Calu3 (cell line): ENCODE measurements at places on chromosomes 3 and 15. TPM values are rescaled to one million over a fixed set of nuclear protein-coding genes. Genes with fewer than 3 reads are reported as not detected.

DNA sequence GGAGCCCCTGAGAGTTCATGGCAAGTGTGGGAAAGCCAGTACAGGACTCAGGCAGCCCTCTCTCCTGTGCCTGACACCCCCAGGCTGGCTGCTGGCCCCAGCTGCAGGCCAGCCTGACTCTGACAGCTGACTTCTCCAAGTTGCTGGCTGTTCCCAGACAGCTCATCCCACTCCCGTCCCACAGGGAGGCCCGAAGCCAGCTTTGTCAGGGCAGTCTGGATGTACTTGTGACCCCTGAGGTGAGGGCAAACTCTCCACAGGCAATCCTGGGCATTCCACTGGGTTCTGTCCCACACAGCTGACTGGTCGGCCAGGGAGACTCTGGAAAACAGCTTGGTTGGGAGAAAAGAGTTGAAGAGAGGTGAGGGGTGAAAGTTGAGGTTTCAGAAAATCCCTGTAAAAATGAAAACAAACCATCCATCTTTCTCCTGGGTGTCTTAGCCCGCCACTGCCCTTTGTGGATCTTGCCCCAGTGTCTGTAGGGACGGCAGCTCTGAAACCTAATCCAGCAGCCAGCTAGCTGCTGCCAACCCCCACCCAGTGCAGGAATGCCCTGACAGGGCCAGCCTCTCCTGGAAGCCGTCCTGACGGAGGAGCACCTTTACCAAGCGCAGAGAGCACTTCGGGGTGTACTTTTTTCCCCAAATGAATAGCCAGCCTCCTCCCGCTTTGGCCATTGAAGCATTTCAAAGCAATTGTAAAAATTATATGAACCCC is 87.9 kb downstream of the DNAJB8 start:
- H3K27me3 ChIP-seq: no peaks in the 10 kb centered on the region
- H3K36me3 ChIP-seq: peaks cover 7% of the 10 kb centered on the region
- no peak overlapping the region for H3K4me3 ChIP-seq
- no peak overlapping the region for H3K27ac ChIP-seq

DNA sequence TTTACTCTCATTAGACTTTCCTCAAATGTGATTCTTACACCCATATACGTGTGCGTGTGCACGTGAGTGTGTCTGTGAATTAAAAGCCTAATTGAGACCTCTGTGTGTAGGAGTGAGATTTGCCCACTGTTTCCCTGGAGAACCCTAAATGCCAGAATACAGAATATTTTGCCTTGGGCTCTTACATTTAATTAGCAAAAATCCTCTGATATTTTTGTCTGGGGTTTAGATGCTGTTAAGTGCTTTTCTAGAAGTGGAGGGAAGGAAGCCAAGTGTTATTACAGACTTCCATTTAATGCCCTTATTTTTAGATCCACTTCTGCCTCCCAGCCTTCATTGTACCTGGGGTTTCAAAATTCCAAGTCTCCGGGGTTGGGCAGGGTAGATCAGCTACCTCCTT is 17.8 kb downstream of the ZNF35 start:
- no peaks in the 10 kb centered on the region for H3K27me3 ChIP-seq
- H3K4me1 ChIP-seq: no peaks in the 10 kb centered on the region
- H3K27ac ChIP-seq: no peak overlapping the region
- no peaks in the 10 kb centered on the region for H3K36me3 ChIP-seq

GRCh38 chr3:141052201-141053069 is 1.3 kb downstream of the SPSB4 start:
- H3K36me3 ChIP-seq: peaks cover 5% of the 10 kb centered on the region
- no peaks in the 10 kb centered on the region for H3K4me1 ChIP-seq
- H3K27ac ChIP-seq: no peak overlapping the region
- H3K4me3 ChIP-seq: peak overlapping the region; percentile 22
- no peak for DNase-seq

DNA sequence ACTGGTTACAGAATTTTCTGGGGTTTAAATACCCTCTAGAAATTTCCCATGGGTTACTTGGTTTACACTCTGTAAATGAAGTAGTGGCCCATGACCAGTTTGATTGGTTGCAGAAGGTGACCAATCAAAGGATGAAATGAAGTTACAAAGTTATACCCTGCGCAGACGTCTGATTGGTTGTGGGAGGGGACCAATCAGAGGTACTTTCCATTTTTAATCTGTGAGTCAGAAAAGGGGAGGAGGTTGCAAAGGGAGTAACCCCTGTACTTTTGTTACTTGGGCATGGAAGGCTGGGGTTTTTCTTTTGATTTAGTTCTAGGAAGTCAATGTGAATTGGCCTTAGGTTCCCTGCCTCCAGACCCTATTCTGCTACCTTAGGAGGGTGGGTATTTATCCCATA is 18.7 kb upstream of the APH1B start:
- no peak overlapping the region for H3K4me3 ChIP-seq
- no peaks in the 10 kb centered on the region for H3K27me3 ChIP-seq
- peaks cover 25% of the 10 kb centered on the region for H3K4me1 ChIP-seq
- no peaks in the 10 kb centered on the region for H3K36me3 ChIP-seq

- H3K27me3 ChIP-seq: no peaks in the 10 kb centered on the region
- H3K36me3 ChIP-seq: peaks cover 17% of the 10 kb centered on the region
- peak; percentile 27 for DNase-seq
- H3K4me1 ChIP-seq: peaks cover 40% of the 10 kb centered on the region
- H3K27ac ChIP-seq: peak overlapping the region; percentile 61
- H3K4me3 ChIP-seq: no peak overlapping the region
These were observed 20.1 kb downstream of the OSBPL10 start for GRCh38 chr3:31960793-31961431.

GRCh38 chr15:89654301-89654761 is 936 bp downstream of the KIF7 start:
- H3K36me3 ChIP-seq: peaks cover 15% of the 10 kb centered on the region
- H3K27ac ChIP-seq: no peak overlapping the region
- H3K4me1 ChIP-seq: peaks cover 16% of the 10 kb centered on the region

DNA sequence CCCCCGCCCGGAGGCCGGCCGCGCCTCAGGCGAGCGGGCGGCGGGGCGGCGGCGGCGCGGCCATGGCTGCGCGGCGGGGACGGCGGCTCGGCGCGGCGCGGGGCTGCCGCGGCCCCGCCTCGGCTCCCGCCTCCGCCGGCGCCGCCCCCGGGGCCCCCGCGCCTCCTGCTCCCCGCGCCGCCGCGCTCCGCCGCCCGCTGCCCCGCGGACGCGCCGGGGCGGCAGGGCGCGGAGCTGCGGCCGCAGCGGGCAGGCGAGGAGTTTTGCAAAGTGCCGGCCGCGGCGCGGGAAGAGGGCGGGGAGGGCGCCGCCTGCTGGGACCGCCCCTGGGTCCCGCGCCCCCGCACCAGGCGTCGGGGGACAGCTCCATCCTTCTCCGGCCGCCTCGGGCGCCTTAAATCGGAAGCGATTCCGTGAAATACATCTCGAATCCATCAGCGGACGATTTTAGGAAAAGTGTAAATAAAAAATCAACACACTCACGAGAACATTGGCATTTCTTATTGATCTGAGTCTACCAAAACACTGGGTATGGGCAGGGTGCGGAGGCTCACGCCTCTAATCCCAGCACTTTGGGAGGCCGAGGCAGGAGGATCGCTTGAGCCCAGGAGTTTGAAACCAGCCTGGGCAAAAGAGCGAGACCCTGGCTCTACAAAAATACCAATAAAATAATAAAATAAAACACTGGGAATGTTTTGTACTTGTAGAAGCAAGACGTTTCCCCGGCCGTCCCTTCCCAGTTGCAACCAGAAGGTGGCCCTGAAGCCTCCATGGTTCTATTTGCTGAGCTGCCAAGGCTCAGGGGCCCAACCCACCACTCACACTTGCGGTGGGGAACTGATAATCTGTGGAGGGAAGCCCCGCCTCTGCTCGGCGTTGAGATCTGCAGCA is 136.9 kb downstream of the NUP210 start:
- peak overlapping the region; percentile 47 for H3K4me3 ChIP-seq
- no peak overlapping the region for H3K27ac ChIP-seq
- H3K4me1 ChIP-seq: no peaks in the 10 kb centered on the region
- peaks cover 48% of the 10 kb centered on the region for H3K27me3 ChIP-seq
- peak; percentile 44 for DNase-seq
- peaks cover 11% of the 10 kb centered on the region for H3K36me3 ChIP-seq

GRCh38 chr3:34859746-34860145 is 779.6 kb upstream of the ARPP21 start:
- no peaks in the 10 kb centered on the region for H3K36me3 ChIP-seq
- H3K27ac ChIP-seq: no peak overlapping the region
- H3K4me1 ChIP-seq: no peaks in the 10 kb centered on the region
- no peak overlapping the region for H3K4me3 ChIP-seq
- peaks cover 6% of the 10 kb centered on the region for H3K27me3 ChIP-seq

GRCh38 chr3:11238880-11239279 is 33.3 kb upstream of the ATG7 start:
- no peak overlapping the region for H3K4me3 ChIP-seq
- H3K27ac ChIP-seq: no peak overlapping the region
- H3K36me3 ChIP-seq: no peaks in the 10 kb centered on the region
- peaks cover 10% of the 10 kb centered on the region for H3K4me1 ChIP-seq
- H3K27me3 ChIP-seq: no peaks in the 10 kb centered on the region

GRCh38 chr3:77885381-77885780 is 845.5 kb downstream of the ROBO2 start:
- no peak overlapping the region for H3K4me3 ChIP-seq
- H3K27me3 ChIP-seq: no peaks in the 10 kb centered on the region
- H3K36me3 ChIP-seq: no peaks in the 10 kb centered on the region
- H3K27ac ChIP-seq: no peak overlapping the region
- H3K4me1 ChIP-seq: no peaks in the 10 kb centered on the region

The CACNA2D3 gene
- total RNA-seq: not detected in 2 replicates

The ADIPOQ gene
- not detected in 2 replicates for total RNA-seq

The HOMER2 gene
- 32.2 and 49.4 TPM in 2 replicates for total RNA-seq

The SCG5 gene
- total RNA-seq: 1.9 TPM in 1 of 2 replicates, not detected in the other

The NTRK3 gene
- total RNA-seq: not detected in 2 replicates
